ENCODE measurements at places on chromosomes 3 and 15.

DNA sequence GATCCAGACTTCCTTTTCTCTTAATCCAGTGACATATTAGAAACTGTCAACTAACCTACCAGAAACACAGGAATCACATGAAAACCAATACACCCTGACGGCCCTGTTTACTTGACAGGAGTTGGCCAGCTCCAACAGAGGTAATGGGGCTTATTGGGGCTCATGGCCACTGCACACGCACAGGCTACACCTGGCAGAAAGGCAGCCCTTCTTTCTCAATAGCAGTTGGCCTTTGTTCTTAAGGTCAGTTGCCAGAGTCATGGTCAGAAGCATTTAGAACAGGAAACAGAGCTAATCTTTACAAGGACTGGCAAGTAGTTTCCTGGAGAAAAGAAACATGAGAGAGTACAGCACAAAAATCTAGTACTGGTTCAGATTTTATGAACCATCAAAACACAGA lies 181.8 kb downstream of the MAGI1 start:
- DNase-seq: no peak

DNA sequence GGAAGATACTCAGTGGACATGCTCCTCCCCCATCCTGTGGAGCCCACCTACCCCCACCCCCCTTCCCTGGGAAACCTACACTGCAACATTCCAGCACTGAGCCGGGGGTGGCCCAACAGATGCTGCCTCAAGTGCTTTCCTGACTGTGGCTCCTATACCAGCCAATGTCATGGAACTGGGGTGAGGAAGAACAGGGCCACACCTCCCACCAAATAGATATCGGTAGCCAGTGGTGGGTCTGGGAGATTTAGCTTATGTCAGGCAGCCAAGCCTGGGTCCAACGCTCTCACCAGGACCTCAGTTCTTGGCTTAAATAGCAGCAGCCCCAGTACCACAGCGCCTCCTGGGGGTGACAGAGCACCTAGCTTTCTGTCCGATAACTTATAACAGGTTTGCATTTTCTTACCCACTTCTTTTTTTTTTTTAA lies 30.3 kb downstream of the CDC25A start:
- peak; percentile 33 for DNase-seq

GRCh38 chr15:26504009-26504408 lies 268.9 kb downstream of the GABRB3 start:
- no peak for DNase-seq

DNA sequence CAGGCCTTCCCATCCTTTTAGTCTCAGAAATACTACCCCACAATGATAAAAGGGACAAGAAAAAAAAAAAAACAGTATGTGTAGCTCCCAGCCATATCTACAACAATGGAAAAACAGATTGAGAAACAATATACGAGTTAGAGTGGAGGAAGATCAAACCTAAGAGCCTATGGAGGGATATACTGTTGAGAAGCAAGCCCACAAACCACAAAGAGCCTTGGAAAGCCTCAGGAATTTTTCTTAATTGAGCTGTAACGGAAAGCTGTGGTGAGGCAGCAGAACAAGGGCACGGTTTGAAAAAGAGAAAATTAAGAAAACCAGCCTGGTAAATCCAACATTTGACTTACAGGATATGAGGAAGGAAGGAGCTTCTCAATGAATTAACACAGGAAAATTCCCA lies 21.4 kb downstream of the KPNA1 start:
- no peak for DNase-seq

- no peak for DNase-seq
These were observed 52.1 kb downstream of the VGLL4 start for GRCh38 chr3:11591391-11592282.

DNA sequence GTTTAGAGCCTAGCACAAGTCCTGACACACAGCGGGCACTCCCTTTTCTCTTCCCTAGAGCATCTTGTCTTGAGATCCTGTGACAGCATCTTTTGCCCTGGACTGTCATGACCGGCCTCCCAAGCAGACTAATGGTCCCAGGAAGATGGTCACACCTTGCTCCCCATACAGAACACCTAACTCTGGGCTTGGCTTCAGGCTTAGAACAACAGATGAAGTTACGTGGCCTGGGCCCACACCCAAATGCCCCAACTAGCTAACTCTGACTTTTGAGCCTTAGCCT lies 781 bp upstream of the IP6K1 start:
- no peak for DNase-seq

DNA sequence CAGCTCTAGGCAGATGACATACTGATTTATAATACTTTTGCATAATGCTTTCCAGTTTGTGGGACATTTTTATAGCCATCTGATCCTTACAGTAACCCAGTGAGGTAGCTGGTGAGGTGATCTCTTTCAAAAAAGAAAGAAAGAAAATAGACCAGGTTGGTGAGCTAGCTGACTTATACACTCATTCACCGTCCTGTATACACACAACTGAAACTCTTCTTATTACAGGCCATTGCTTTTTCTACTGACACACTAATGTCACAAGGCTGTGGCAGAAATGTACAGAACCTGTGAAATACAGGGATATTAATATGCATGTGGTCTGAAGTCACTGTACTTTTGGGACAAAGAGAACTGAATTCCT lies 150.2 kb upstream of the BHLHE40 start:
- no peak for DNase-seq

GRCh38 chr3:123719862-123720453 lies 135.1 kb upstream of the HACD2 start:
- no peak for DNase-seq
